ENCODE measurements at places on chromosomes 3 and 15.

GRCh38 chr3:157131861-157132260 lies 28.1 kb downstream of the CCNL1 start:
- DNase-seq, result no peak

- DNase-seq, result no peak
These were observed 1246.5 kb downstream of the OTOL1 start for GRCh38 chr3:162743091-162743490.

DNA sequence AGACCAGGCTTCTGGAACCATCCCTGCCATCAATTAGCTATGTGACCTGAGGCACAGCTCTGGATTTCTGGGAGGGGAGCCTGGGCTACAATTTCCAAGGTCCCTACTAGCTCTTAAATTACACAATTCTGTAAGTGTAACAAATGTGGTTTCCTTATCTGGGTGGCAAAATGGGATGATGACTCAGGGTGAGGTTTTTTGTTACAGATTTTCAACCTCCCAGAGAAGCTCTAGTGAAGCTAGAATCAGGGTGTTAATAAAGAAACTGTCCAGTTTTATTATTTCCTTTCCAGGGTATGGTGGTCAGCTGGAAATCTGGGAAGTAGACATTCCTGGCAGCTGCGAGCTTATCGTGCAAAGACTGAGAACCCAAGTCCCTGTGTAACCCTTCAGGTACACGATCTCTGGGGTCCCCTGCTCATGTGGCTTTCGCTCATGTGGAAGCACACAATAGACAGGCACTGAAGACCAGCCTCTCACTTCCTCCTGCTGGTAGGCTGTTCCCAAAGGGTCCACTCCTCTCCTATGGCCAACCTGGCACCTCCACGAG lies 7.3 kb downstream of the RAB27A start:
- DNase-seq, result no peak

GRCh38 chr3:127371334-127371733 lies 83.5 kb upstream of the PRR20G start:
- DNase-seq, result no peak

DNA sequence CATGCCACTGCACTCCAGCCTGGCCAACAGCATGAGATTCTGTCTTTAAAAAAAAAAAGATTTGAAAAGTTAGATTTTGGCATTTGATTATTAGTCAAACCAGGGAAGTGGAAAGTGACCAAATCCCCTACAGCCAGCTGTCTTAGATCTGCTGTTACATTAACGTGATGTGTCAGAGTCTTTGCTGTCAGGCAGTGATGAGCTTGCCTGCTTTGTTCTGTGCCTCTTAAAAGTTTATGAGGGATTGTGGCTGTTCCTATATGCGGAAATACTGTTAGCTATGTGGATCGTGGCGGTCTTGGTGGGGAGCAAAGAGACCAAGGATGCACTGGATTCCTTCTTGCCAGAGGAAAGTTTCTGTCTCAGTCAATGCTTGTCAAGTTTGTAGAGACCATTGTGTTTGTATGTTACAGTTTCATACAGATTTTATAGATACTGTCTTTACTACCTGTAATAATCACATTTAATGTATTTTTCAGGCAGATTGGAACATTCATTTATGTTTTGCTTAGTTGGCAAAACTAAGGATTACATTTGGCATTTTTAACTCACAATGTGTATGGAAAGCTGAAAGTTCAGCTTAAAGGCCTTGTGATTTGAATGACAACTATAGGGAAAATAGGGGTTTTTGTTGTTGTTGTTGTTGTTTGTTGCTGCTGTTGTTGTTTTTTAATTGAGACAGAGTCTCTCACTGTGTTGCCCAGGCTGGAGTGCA lies 137.4 kb downstream of the VPS8 start:
- no peak for DNase-seq

- no peak for DNase-seq
These were observed 4.1 kb downstream of the LRIG1 start for GRCh38 chr3:66496746-66497145.

GRCh38 chr3:119408243-119408950 lies 55.0 kb downstream of the TMEM39A start:
- no peak for DNase-seq

DNA sequence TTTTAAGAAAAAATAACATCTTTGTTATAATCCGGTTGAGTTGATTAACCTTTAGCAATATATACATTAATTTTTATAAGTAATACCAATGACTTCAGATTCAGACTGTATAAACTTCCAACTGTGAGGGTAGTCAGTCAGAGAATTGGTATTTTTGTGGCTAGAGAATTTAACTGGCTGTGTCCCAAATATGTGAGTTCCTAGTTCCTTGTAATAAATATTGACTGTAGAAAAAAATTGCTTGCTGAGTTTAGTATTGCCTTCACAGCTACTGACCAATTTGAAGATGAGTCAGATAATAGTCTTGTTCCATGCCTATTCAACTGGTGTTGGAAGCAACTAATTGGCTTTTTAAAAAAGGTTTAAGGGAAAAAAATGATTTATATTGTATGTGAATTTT lies 210.8 kb downstream of the GAP43 start:
- no peak for DNase-seq

DNA sequence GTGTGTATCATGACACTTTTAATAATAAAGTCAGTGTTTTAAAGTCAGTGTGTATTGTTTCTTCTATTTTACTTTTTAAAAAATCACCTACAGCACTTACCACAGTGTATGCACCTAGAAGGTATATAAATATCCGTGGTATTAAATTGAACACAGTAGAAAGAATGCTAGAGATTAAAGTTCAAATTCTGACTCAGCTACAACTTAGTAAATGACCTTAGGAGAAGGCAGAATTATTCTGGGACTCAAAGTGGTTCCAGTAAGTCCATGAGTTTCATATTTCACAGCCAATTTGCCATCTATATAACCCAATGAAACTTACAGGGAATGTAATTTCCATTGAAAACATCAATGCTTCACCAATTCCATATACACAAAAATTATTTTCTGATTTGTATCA lies 52.7 kb upstream of the MAP4 start:
- DNase-seq, result no peak

DNA sequence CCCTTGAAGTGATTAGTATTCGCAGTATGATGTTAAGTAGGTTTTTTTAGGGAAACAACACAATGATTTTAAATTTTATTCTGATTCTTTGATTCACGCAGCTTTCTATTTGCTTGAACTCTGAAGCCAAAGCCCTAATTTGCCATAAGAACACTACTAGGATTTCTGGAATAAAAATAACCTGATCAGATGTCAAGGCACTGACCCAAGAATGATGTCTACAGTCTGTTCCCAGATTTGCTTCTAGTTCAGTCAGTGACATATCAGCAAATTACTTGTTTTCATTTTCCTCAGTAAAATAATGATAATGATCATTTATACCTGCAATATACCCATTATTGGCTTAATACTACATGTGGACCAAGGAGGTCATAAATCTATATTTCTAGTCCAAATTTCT lies 179.5 kb upstream of the EIF1B start:
- DNase-seq, result no peak

- DNase-seq, result no peak
These were observed 6.0 kb upstream of the B3GNT5 start for GRCh38 chr3:183247011-183247589.

GRCh38 chr3:172188511-172188910 lies 149.1 kb downstream of the FNDC3B start:
- no peak for DNase-seq

GRCh38 chr3:67640023-67640660 lies 14.3 kb downstream of the SUCLG2 start:
- no peak for DNase-seq

DNA sequence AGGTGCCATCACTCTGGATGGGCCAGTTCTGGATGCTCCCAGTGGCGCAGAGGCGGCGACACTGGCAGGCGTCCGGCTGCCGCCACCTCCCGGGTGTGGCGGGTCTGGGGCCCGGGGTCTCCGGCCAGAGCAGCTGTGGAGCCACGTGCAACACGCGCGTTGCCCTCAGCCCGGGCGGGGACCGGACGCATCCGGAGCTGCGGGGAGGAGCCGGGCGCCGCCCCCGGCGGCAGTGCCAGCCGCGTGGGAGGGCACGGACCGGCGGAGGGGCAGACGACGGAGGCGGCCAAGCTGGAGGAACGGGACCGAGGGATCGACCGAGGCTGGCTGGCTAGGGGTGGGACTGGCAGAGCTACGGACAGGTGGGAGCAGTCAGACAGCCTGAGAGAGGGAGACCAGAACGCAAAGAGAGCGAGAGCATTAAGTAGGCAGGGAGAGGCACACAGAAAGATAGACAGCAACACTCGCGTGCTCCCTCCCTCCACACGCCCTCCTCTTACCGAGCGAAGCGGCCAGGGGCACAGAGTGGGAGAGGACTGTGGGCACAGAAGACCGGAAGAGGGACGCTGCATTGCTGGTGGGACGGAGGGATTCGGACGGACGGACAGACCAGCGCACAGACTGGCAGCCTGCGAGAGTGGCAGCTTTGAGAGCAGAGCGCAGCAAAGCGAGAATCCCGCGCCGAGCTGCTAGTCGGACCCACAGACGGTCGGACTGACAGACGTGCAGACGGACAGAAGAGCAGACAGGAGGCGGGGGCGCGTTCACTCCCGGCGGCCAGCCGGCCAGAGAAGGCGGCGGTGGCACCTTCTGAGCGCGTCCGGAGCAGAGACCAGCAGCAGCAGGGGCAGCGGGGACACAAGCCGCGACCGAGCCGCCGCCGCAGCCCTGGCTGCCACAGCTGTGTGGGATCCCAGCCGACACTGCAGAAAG lies at the start of gene ARPP21:
TSS of gene ARPP21 (plus strand) at position 272 of the 933 bp plus-strand sequence. CDS start 42,227 bp downstream, outside the sequence.
- no peak for DNase-seq

DNA sequence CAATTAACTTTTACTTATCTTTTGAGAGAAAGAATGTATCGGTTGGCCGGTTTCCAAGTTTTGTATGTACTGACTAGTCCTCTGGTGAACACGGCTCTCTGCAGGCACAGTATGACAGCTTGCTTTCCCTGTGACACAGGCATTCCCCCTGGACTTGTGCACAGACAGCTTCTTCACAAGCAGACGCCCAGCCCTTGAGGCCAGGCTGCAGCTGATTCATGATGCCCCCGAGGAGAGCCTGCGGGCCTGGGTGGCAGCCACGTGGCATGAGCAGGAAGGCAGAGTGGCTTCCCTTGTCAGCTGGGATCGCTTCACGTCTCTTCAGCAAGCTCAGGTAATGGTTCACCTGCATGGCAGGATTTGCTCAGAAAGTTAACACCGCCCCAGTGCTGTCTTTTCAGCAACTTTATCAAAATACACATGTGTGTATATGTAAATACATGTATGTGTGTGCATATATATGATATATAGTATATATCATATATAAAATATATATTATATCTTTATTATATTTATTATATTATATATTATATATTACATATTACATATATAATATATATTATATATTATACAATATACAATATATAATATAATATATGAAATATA lies 25.5 kb downstream of the FAN1 start:
- DNase-seq, result no peak

GRCh38 chr3:164418414-164418813 lies 659.9 kb downstream of the SI start:
- DNase-seq, result no peak

DNA sequence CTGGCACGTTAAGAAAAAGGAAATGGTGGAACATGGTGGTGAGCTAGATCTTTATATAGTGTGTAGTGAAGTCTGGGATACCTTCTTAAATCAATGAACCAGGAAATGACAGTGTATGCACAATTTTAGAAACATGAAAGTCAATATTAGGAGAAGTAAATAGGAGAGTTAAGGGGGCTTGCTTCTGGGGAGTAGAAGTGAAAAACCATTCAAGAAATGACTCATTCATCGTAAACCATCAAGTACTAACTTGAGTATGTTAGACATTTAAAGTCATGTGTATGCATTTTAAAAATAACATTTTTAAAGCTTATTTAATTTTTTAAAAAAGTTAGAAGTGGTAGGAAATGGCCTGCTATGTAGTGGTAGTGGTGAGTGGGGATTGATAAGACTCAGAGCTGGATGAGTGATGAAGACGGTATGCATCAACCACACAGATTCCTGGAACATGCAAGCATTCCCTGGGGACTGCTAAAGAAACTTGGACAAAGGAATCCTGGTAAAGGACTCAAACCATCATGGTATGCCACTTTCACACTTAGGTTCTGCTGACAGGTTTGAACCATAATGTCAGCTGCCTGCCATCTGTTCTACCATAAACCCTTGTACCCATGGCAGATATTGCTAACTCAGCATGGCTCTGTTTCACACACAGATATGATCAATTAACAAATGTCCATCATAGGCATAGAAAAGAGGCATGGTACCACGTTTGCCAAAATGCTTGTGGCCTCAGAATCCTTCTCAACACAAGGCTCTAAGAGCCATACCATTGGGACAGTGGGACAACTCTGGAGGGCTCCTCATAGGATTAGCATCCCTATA lies 28.9 kb upstream of the MITF start:
- DNase-seq, result no peak

- DNase-seq, result no peak
These were observed 134.5 kb upstream of the PRICKLE2 start for GRCh38 chr3:64359735-64360134.

DNA sequence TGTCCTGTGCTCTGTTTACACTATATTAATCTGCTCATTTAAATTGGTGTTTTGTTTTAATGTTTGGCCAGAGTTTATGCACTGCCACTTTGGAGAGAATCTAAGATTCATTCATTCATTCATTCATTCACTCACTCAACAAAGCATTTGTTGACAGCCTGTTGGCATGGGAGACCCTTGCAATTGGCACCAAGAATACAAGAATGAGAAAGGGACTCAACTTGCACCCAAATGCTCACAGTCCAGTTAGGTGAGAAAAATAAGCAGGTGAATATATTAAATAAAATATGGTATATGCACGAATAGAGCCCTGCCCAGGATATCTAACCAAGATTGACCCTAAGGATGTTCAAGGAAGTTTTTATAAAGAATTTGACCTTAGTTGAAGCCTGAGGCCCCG lies 80.4 kb downstream of the TGFBR2 start:
- DNase-seq, result no peak

- no peak for DNase-seq
These were observed 259.3 kb downstream of the MAGI1 start for GRCh38 chr3:65779390-65779789.

DNA sequence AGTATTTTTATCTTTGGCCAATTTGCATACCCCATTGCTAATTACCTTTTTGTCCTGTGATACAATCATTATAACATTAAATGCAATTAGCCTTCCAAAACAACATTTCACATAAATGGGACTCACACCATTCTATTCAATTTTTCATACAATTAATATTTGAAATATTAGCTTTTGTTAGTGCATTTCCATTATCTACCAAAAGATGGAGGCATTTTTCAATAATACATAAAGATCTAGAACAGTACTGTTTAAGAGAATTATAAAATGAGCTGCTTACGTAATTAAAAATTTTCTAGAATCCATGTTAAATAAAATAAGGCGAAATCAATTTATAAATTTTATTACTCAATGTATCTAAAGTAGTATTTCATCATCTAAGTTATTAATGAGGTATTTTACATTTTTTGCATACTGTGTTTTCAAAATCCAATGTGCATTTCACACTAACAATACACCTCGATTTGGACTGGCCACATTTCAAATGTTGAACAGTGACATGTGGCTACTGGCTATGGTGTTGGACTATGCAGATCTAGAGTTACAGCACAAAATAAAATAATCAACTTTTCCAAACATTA lies 74.3 kb downstream of the TJP1 start:
- no peak for DNase-seq
